Spleen (tissue), 13 donors: ENCODE measurements at places on chromosomes 16 and 17. TPM values are rescaled to one million over a fixed set of nuclear protein-coding genes. Genes with fewer than 3 reads are reported as not detected.

- DNase-seq: no peak
- no peak overlapping the region for H3K4me3 ChIP-seq
- H3K27ac ChIP-seq: peak overlapping the region; percentile 77
- no peaks in the 10 kb centered on the region for H3K36me3 ChIP-seq
- H3K4me1 ChIP-seq: peaks cover 21% of the 10 kb centered on the region
- no peaks in the 10 kb centered on the region for H3K27me3 ChIP-seq
Observed at GRCh38 chr17:68777243-68777855, 176.2 kb upstream of the FAM20A start.

GRCh38 chr16:64276646-64277045, 845.2 kb downstream of the CDH11 start:
- no peaks in the 10 kb centered on the region for H3K36me3 ChIP-seq
- no peak overlapping the region for H3K27ac ChIP-seq
- H3K27me3 ChIP-seq: no peaks in the 10 kb centered on the region
- DNase-seq: no peak

DNA sequence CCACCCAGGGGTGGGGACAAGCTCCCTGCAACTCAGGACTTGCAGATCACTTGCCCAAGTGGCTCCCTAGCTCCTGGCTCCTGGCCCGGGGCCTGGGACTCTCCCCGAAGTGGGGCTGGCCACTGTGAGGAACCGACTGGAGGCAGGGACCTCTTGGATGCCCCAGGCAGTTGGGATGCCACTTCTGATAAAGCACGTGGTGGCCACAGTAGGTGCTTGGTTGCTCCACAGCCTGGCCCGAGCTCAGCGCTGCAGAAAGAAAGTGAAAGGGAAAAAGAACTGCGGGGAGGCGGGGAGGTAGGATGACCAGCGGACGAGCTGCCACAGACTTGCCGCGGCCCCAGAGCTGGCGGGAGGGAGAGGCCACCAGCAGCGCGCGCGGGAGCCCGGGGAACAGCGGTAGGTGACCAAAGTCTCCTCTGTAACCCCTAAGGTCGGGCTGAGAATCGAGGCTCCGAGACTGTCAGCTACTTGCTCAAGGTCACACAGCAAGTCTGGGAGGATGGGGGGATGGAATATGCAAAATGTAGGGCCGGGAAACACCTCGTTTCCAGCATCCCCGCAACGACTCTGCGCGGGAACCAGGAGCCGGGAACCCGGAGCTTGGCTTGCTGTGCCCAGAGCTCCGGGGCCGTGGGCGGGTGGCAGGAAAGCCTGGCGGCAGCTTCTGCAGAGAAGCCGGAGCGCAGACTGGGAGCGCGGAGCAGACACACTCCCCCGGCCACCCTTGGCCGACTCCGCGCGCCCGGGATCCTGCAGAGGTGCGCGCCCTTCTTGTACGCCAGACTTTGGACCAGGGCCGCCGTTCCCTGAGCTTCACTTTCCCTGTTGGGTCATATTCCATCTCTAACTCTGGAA, 1.9 kb downstream of the CIITA start:
- H3K27me3 ChIP-seq: peaks cover 5% of the 10 kb centered on the region
- H3K4me3 ChIP-seq: peak overlapping the region; percentile 89
- peaks cover 24% of the 10 kb centered on the region for H3K4me1 ChIP-seq
- peak overlapping the region; percentile 88 for H3K27ac ChIP-seq
- peaks cover 14% of the 10 kb centered on the region for H3K36me3 ChIP-seq
- peak; percentile 89 for DNase-seq

DNA sequence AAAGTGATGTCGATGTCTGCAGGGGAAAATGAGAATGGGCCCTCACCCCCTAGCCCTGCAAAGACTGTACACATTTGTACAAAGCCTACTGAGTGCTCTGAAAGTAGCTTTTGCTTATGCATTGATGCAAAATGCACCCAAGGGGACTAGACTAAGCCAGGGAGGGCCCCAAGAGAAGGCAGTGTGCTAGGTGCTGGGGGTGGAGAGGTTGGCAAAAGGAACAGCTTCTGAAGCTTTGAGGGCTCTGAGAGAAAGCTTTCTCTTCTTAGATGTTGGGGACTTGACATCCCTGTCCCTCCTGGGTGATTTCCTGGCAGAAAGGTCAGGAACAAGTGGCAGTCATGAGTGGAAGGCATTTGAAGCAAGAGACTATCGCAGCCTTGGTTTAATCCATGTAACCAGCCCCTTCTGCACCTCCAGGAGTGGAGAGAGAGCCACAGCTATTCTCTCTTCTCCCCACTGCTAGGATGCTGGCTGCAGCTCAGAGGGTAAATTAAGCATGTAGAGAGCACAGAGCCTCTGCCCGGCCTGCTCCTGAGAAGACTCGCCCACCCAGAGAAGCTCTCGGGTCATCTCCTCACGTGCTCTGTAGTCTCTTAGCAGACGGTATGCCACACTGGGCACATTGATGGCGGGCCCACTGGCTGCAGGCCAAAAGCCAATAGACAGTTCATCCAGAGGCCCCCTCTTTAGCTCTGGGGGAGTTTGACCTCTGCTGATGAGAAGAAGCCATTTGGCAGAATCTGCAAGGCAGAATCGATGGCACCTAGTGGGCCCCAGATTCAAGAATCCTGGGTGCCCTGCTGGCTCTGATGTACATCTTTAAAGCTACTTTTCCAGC, 221.4 kb downstream of the MSI2 start:
- peak overlapping the region; percentile 64 for H3K27ac ChIP-seq
- H3K4me3 ChIP-seq: no peak overlapping the region
- no peaks in the 10 kb centered on the region for H3K27me3 ChIP-seq
- H3K36me3 ChIP-seq: no peaks in the 10 kb centered on the region
- no peak for DNase-seq

Gene PDPK1
- total RNA-seq: 52.5 TPM

DNA sequence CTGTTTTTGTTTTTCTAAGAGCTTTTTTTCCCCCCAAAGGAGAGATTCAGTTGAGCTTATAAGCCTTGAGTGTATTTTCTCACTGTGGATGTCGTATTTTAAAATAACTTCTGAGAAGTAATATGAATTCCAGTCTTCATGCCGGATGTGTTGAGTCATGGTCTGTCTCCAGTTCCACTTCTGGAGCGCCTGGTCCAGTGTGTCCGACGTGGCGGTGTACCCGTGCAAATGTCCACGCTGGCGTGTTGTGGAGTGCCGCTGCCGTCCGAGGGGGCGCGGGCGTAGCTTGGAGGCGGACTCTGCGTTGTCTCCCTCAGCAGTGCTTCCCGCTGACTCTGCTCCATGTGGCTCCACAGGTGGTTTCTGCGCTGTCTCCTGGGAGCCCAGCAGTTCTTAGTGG, 60.9 kb upstream of the ZNF750 start:
- no peaks in the 10 kb centered on the region for H3K4me1 ChIP-seq
- H3K27me3 ChIP-seq: no peaks in the 10 kb centered on the region
